ENCODE measurements at places on chromosomes 11 and 22.

DNA sequence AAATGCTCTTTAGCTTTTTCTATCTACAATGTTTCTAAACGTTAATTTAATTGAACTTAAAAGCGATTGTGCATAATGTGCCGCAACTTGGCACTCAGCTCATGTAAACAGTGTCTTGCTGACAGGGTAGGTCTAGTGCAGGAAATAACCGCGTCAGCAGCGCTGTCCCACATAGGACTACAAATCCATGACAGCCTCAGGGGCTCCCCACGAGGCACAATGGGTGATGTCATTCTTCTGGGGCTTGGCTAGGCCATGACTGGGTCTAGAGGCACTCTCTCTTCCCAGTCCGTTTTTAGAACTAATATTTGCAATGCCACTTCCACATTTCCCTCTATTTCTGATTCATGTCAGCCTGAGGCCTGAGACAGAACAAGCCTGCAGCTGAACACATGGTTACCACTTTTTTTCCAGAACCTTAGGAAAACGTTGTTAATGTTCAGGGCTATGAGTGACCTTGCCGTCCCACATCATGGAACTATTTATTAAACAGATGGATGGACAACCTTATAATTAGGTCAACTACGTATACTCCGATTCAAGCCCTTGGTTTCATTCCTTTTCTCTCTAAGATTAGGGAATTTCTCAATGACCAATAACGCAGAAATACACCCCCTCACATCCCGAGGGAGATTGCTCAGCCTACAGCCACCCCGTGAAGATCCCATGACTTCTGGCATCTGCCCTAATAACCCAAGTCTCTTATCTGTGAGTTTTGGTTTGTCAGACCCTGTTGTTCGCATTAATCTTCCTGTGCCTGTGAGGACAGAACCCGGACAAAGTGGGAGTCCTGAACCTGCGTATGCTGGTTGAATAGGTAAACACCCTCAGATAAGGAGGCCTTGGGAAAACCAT lies 19.4 kb upstream of the SNX32 start:
- DNase-seq: no peak

DNA sequence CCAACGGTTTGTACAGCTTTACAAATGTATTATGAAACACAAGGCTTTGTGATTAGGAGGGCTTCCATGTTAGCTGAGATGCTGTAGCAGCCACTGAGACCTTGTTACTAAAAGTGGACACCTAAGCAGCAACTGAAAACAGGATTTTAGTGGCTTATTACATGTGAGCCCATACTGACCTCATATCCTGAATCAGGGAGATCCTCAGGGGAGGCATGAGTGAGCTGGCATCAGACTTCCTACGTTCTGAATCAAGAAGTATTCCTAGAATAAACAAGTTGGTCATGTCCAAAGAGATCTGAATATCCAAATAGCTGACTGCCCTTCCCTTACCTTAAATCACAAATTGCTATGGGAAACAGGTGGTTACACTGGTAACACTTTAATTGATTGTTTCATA lies 59.1 kb upstream of the SCUBE2 start:
- no peak for DNase-seq

DNA sequence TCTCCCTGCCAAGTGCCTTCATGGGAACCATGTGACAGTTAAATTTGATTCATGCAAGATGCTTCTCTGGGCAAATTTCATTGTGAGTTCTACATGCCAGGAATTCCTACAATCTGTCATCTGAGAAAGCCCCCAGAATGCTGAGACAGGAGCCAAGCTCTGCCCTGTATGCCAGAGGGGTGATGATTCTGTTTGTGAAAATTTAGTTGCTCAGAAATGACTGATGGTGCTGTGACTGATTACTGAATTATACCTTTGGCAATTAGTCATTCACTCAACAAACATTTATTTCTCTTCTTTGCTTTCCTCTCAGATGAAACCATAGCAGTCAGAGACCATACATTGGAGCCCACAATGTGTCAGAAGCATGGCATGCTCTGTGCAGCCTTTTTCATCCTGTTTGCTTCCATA lies 69.0 kb upstream of the ZBED5 start:
- no peak for DNase-seq

DNA sequence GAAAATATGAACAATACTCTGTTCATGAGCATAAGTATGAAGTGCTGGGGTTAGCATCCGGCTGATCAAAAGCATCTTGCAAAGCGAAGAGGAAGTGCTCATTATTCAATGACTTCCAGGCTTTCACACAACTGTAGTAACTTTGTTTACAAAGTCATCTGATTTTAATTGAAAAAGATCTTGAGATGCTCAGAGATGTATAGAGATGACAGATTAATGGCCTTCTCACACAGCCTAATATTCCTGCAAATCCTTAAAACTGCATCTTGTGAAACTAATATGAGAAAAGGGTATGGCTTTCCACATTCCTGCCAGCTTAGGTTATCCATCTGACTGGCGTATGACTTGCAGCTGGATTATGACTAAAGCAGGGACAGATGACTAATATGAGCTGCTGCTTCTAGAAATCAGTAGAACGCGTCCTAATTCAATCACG lies 125.4 kb downstream of the CASP12 start:
- DNase-seq: no peak

GRCh38 chr11:125588505-125588904 lies 4.1 kb upstream of the STT3A start:
- DNase-seq: no peak

GRCh38 chr11:83219095-83219494 lies 25.6 kb downstream of the ANKRD42 start:
- no peak for DNase-seq

- no peak for DNase-seq
These were observed 12.1 kb upstream of the BBOX1 start for GRCh38 chr11:27028561-27028965.

DNA sequence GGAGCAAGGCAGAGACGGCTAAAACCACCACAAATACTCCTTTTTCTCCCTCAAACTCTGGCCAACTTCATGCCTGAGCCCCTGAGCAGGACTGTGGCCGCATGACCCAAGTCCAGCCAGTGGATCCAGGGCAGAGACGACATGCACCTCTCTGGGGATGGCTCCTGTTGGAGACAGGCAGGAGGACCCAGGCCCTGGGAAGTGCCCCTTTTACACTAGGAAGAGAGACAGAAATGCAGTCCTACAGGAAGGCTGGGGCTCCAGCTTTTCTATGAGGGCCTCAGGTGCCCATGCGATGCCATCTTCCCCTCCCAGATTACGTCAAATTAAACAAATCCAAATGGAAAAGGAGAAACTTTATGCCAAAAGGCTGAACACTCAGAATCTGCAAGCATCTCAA lies 498.0 kb downstream of the BRD1 start:
- DNase-seq: no peak

GRCh38 chr22:22168190-22168940 lies 76.2 kb upstream of the VPREB1 start:
- DNase-seq: no peak

- DNase-seq: no peak
These were observed 473.4 kb downstream of the SOX6 start for GRCh38 chr11:15882876-15883454.

- DNase-seq: peak; percentile 1
These were observed 21.6 kb upstream of the TMEM191C start for GRCh38 chr22:21445437-21446127.

DNA sequence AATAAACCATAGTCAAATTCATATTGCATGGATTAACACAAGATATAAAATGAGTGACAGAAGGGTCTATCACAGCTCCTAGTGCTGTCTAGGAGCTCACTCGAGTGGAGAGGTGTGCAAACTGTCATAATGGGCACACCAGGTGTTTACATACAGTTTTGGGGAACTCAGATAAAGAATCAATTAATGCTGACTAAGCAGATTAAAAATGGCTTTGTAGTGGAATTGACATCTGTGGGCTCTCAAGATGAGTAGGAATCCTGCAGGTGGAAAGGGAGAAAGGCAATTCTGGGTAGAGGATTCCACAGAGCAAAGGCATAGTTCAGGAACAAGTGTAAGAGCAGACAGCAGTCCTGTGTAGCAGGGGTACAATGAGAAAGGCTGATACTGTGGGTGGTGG lies 496.2 kb upstream of the CCDC90B start:
- DNase-seq: no peak

- DNase-seq: no peak
These were observed 785.2 kb downstream of the KCNA4 start for GRCh38 chr11:29231586-29231985.

DNA sequence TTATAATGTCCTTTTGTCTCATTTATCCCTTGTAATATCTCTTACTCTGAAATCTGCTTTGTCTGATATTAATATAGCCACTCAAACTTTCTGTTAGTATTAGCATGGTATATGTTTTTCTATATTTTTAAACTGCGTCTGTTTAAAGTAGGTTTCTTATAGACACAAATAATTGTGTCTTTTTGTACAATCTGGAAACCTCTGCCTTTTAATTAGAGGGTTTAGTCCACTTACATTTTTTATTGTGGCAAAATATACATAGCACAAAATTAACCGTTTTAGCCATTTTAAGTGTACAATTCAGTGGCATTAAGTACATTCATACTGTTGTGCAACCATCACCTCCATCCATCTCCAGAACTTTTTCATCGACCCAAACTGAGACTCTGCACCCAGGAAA lies 28.6 kb downstream of the PARVG start:
- no peak for DNase-seq

GRCh38 chr11:102727890-102728289 lies 3.1 kb upstream of the MMP8 start:
- DNase-seq: no peak

DNA sequence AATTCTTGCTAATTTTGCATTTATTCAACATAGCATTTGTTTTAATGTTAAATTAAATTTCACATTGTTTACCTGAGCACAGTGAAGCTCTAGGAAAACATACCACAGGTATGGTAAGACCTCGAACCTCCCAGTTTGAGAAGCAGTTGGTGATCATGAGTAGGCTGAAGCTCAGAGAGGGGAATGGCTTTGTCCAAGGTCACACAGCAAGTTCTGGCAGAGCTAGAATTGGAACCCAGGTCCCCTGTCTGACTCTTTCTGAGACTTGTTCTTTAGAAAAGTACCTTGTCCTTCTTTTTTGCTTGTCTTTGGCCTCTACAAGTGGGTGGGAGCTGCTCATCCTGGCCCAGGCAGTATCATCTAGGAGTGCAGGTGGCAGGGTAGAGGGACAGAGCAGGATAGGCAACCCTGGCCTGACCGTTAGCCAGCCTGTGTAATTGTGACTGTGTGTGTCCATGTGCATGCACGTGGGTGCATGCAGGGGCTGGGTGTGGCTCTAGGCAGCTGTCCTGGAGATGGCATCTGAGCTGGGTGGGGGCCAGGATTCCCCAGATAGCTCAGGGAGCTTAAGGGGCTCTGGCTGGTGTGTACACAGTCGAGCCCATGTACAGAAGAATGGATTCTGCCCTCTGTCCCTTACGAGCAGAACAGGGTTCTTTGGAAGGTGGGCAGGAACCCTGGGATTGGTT lies 21.6 kb downstream of the PHLDB1 start:
- DNase-seq: no peak

DNA sequence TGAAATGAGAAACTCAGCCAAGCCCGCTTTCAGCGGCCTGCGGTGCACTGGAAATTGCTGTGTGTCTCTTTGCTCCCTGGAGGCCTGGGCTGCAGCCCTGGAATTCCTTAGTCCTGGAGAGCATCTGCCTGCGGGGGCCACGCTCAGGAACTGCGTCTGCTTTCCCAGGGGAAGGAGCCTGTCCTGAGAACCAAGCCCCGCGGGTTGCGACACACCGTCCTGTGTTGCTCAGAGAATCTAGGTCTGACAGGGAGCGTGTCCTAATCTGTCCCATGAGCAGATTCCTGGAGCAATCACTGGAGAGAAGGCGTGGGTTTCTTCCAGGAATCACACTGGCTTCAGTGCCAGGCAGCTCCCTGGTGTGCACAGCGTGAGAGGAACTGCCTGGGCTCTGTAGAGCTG lies 708.1 kb downstream of the BRD1 start:
- no peak for DNase-seq

DNA sequence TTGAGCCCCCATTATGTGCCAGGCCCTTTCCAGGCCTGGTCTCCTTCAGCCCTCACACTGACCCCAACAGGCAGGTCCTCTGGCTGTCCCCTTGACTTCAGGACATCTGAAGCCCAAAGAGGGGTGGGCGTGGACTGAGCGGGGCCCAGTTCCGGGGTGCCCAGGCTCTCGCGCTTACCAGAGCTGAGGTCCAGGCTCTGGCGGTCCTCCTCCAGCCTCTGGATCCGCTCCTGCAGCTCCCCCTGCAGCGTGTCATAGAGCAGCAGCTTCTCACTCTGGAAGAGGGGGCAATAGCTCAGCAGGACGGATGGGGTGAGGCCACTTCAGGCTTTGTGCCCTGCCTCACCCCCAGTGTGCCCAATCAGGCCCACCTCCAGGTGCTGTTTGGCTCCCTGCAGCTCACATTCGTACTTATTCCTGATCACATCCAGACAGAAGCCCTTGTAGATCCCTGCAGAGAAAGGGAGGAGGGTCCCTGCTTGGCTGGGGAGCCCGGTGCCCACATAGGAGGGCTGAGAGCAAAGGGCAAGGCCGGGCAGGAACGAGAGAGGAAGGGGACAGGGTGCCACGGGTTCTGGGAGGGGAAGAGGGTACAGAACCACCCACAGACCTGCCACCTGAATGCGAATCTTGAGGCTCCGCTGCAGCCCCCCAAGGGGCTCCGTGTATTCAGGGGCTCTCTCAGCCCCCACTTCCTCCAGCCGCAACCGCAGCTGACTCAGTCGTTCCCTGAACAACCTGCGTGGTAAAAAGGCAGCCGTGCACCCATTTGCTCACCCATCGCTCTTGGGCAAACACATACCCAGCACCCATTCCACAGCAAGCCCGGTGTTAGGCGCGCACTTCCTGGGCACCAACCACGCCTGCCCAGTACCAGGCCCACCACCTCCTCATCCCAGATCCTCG lies 4.1 kb downstream of the BRMS1 start:
- DNase-seq: no peak

- no peak for DNase-seq
These were observed 61.3 kb upstream of the BARX2 start for GRCh38 chr11:129314371-129314770.

DNA sequence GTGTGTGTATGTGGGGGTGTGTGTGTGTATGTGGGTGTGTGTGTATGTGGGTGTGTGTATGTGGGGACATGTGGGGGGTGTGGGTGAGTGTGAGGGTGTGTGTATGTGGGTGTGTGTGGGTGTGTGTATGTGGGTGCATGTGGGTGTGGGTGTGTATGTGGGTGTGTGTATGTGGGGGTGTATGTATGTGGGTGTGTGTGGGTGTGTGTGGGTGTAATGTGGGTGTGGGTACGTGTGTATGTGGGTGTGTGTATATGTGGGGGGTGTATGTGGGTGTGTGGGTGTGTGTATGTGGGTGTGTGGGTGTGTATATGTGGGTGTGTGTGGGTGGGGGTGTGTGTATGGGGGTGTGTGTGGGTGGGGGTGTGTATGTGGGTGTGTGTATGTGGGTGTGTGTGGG lies 106.7 kb downstream of the SPATA19 start:
- DNase-seq: no peak

DNA sequence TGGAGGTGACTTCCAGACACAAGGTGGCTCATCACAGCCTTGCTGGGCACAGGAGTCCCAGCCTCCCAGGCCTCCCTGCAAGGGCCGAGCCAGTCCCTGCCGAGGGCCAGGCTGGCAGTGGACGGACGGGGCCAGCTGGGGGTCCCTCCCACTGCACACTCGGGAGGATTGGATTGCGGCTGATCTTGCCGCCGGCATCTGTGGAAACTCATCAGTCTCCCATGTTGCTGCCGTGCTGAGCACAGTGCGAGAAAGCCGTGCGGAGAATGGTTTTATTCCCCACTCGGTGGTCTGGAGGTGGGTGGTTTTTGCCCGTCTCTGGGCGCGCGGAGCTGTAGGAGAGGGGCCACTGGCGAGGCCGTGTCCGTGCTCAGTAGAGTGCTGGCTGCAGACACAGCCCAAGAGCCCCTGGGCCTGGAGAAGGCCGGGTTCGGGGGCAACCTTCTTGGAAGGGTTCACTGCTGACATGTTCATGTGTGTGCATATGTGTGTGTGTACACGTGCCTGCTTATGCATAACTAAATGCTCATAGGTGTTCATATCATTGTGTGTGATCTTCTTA lies 1246.4 kb downstream of the BRD1 start:
- DNase-seq: no peak

Measured in dorsolateral prefrontal cortex (tissue), 122 donors.